ENCODE measurements at places on chromosomes 2 and 18.

DNA sequence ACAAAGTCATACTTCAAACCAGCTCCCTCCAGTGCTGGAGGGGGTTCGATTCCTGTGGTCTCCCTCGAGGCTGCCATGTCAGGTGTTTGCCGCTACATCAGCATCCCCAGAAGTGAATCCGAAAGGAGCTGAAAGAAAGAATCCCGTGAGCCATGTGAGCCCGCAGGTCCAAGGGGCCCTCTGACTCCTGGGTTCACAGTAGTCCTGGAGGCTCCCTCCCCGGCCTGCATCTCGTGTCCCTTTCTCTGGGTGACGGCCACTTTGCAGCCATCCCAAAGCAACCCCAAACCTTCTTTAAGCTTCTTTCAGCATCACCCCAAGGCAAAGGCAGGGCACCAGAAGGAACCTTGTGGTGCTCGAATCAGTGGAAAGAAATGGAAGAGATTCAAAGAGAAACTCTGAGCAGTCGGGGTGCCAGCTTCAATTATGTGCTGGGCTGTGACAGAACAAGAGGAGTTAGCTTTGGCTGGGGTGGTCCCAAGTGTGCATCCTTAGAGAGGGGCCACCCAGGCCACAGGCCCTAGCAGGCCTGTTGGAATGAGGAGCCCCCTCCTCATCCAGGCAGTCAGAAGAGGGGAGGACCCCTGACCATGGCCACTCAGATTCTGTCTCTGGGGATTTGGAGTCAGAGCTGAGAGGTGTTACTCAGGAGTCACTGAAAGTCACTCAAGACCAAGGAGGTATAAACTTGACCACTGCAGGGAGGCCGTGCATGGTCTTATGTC is 59.7 kb downstream of the CIB4 start:
- DNase-seq = no peak

- no peak for DNase-seq
Observed at GRCh38 chr2:168208652-168209051, 38.7 kb downstream of the STK39 start.

DNA sequence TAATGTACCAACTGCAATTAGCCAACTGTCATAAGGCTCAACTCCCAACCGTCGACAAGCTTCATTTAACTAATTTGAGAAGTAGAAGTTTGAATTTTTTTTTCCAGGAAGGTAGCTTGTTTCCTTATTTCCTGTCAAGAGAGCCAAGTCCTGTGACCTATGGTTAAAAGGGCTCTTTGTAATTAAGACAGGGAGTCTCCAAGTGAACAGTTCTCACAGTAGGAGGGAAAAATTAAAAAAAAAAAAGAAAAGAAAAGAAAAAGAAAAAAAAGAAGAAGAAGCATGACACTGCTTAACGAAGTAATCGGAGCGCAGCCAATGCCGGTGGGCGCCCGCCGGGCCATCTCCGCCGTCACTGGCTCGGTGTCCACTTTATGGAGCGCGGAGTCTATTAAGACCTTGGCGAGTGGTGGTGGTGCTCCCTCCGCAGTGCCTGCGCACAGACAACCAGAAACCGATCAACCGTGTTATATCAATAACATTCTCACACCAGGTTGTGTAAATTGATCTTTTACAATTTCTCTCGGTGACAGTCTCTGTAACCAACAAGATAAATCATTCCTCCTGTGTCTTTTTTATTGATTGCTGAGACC is 197.2 kb upstream of the POU3F3 start:
- no peak for DNase-seq

DNA sequence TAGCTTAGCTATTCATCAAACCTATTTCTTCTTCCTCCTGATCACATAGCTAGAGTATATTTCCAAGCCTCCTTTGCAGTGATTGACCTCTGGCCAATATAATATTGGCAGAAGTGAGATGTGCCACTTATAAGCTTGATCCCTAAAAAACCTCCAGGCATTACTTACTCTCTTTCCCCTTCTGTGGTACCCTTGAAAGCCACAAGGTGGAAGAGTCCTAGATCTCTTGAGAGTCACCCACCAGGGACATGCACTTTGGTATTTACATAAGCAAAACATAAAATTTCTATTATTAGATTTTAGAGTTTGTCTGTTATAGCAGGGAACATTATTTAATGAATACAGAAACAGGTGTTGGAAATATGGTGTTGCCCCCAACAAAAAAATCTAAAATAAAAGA is 112.0 kb downstream of the EXOC6B start:
- no peak for DNase-seq

- no peak for DNase-seq
Observed at GRCh38 chr18:27863780-27864430, 313.0 kb downstream of the CDH2 start.

All from activated gamma-delta T cell (primary cell).